ENCODE measurements at places on chromosomes 11 and 22.

DNA sequence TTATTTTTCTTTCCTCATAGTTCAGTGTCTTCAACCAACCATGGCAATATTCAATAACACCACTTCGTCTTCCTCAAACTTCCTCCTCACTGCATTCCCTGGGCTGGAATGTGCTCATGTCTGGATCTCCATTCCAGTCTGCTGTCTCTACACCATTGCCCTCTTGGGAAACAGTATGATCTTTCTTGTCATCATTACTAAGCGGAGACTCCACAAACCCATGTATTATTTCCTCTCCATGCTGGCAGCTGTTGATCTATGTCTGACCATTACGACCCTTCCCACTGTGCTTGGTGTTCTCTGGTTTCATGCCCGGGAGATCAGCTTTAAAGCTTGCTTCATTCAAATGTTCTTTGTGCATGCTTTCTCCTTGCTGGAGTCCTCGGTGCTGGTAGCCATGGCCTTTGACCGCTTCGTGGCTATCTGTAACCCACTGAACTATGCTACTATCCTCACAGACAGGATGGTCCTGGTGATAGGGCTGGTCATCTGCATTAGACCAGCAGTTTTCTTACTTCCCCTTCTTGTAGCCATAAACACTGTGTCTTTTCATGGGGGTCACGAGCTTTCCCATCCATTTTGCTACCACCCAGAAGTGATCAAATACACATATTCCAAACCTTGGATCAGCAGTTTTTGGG, at the start of gene OR51T1:
Gene OR51T1, plus strand, starts transcription at position 41 of the 641 bp plus-strand sequence. Its CDS starts 0 bp downstream, at position 41.
- DNase-seq: no peak

DNA sequence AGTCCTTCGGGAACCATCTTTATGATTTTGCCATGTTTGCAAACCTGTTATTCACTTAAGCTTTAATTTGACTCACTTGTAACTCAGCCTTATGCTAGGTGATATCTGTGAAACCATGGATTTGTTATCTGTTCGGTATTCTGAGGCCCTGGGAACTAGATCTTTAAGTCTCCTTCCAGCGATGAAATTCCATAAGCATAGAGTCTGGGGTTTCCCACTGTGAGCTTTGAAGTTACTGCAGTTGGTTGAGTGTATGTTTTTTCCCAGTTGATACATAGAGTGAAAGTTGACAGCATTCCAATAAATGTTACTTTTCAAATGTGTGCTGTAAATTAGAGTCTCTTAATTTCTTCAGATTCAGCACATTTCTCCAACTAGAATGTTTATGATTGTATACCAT, 66.9 kb downstream of the TNRC6B start:
- DNase-seq: no peak

DNA sequence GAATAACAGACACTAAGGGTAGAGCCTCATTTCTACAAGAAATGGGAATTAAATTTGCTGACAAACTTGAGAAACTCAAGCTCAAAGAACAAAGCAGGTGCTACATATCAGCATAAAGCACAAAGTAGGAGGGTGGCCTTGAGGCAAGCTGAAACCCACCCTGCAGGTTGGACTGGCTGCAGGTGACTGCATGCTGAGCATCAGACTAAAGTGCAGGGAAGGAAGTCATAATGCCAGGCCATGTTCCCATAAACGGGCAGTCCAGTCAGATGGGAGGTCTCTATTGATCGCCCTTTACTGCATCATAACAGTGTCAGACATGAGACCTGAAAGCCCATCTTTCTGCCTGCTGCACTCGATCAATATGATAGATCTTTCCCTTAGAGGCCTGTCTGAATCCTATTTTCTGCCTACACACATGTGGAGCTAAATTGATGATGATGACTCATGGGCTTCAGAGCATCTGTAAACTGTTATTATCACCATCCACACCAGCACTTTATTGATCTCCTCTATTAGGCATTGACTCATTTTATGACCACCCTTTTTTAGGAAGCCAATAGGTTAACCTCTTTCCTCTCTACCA, 224.5 kb upstream of the DDI1 start:
- DNase-seq: no peak

DNA sequence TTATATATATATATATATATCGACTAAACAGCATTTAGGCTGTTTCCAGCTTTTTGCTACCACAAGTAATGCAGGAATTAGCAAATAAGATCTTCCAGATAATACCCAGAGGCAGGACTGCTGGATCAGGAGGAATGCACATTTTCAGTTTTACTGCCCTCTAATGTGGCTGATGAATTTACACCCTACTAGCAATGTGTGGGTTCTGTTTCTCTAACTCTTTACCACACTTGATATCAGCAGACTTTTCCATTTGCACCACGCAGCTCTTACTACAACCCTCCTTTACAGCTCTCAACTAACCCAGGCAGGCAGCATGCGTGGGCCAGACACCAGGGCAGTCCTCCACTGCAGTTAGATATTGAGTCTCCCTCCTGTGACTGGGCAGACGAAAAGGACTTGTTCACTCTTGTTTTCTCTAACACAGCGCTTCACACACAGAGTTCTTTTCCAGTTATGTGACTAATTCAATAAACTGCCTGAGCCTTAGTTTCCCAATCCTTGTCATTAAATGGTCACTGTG, 67.7 kb downstream of the IGLL5 start:
- no peak for DNase-seq

GRCh38 chr11:23455321-23455891, 595.1 kb upstream of the CCDC179 start:
- no peak for DNase-seq

DNA sequence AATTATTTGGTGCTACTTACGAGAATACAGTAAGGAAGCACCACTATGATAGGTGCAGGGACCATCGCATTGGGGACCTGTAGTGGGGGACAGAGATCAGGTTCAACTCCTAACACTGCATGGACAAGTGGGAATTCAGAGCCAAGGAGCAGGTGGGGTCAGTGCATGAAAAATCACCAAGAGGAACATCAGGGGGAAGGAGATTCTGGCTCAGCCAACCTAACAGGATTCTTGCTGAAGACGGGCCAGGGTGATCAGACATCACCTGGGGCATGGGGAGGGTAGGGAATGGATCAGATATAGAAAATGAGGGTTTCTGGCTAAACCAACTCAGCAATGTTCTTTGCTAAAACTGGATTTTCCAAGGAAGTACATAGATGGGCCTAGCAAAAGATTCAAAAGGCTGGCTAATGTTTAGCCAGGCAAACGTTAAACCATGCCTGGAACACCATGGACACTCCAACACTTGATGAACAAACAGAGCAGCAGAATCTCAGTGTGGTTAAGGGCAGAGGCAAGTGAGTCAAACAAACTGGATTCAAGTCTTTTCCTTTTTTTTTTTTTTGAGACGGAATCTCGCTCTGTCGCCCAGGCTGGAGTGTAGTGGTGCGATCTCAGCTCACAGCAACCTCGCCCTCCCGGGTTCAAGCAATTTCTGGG, 70.0 kb downstream of the MICAL3 start:
- no peak for DNase-seq

GRCh38 chr11:64642871-64643255, 51.8 kb downstream of the SLC22A12 start:
- no peak for DNase-seq

Data from activated CD4-positive, alpha-beta T cell treated with anti-CD3 and anti-CD28 coated beads for 24 hours (primary cell).